ENCODE measurements at places on chromosomes 11 and 22. TPM values are rescaled to one million over a fixed set of nuclear protein-coding genes. Genes with fewer than 3 reads are reported as not detected.

GRCh38 chr11:13318498-13319295, 41.1 kb downstream of the BMAL1 start:
- no peak for DNase-seq

DNA sequence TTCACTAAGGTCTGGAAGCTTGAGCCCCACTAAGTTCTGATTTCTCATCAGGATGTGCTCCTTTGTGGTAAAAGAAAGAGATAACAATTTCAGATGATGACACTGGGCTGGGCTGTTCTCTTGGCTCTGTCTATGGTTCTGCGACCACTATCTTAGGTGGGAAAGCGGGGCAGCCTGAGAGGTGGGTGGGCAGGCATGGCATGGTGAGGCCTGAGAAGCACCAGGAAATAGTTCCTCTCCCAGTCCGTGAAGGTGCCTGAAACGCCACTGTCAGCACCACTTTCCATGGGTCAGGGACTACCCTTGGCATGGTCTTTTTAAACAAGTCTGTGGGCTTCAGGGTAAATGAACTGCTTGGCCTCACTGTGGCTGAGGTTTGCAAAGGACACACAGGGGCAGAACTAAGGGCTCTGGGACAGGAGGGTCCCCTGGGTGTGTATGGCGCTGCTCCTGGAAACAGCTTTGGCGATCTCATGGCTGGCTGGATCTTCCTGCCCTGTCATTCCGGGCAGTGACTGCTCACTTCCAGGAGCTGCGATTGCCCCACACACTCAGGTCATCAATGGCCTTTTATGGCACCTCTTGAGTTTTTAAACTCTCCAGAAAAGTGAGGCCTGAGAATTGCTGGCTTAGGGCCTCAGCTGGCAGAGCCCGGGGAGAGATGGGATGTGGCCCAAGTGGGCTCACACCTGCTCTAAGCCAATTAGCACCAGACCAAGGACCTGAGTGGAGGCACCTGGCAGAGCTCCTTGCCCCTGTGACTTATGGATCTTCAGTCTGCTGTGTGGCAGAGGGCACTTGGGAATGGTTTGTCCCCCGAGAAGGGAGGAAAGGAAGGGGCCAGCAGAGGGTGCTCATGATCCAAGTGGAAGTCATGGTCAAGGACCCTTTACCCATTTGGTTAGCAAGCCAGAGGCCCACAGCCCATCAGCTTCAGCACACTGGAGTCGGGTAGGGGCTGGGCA, 55.6 kb upstream of the LYVE1 start:
- DNase-seq, result no peak

- DNase-seq, result no peak
These were observed 1.0 kb downstream of the RASSF10 start for GRCh38 chr11:13009921-13010748.

GRCh38 chr11:123487157-123487744, 57.2 kb downstream of the GRAMD1B start:
- DNase-seq, result no peak

DNA sequence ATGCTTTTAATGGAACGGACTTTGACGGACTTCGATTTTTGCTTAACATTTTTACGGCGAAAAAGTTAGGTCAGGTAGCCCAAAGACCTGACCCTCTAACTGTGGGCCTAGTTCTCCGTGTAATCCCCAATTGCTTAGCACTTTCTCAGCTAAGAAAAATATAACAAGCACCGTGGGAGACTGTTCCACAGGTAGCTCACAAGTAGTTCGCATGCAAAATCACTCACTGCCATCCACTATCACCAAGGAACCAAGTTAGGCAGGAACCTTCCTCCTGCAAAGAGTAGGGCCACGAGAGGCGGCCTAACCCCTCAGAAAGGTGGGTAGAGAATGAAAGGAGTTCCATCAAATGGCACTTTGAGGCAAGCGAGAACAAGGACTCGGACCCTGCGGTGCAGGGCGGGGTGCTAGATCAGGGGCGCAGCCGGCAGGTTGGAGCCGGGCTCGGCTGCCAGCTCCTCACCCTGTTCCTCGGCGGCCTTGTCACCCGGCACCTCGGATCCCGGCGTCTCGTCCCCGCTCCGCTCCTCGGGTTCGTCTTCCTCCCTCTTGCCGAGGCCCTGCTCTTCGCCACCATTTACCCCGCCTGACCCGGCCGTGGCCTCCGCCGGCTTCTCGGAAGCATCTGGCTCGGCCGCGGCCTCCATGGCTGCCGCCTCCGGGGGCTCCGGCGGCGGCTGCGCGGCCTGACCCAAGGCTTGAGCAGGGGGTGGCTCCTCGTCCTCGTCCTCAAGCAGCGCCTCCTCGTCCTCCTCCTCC, 922 bp downstream of the HNRNPUL2 start:
- peak; percentile 70 for DNase-seq

DNA sequence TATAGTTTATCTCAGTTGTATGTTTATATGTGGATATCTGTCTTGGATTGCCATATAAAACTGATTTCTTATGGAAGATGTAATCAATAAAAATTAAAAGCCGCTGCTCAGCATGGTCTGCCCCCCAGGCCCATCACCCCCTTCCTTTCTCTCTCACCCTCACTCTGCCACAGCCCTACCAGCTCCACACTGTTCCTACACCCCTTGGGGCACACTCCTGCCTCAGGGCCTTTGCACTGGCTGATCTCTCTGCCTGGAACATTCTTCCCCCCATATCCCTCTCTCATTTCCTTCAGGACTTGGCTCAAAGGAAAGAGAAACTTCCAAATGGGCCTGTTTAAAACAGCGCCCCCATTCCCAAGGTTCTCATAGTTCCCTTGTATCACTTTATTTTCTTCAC, 63.1 kb downstream of the LRRC32 start:
- DNase-seq, result no peak

GRCh38 chr11:32466279-32466915, 31.1 kb upstream of the WT1 start:
- DNase-seq, result no peak

DNA sequence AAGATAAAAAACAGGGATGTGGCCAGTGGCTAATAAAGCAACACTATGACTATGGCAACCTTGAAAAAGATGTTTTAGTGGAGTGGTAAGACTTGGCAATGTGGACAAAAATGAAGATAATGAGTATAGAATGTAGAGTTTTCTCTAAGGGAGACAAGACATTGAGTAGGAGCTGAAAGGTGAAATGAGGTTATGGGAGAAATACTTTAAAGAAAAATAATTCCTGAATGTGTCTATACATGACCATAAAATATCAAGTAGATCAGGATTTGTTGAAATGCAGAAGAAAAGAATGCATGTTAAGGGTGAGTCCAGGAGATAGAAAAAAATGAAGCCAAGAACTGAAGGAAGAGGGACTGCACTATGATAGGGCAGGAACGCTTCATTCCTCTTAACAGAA, 101.6 kb upstream of the CARD18 start:
- DNase-seq, result no peak

DNA sequence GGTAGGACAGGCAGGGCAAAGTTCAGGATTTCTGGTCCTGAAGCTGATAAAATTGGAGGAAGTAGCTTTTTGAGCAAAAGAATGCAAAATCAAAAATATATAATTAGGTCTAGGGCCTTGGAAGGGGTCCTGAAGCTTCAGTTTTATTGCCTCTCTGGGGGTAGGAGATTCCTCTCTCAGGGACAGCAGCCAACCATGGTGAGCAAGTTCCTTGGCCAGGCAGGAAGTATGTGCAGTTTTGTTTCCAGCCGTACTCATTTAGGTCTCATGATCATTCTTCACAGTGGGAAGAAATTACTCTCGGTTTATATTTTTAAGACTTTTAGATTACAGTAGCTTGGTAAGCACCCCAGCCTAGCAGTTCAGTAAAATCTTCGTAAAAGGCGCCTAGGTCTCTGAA, 2.9 kb upstream of the RAB38 start:
- DNase-seq, result no peak

- DNase-seq, result no peak
These were observed 45.4 kb upstream of the YWHAH start for GRCh38 chr22:31898926-31899325.

DNA sequence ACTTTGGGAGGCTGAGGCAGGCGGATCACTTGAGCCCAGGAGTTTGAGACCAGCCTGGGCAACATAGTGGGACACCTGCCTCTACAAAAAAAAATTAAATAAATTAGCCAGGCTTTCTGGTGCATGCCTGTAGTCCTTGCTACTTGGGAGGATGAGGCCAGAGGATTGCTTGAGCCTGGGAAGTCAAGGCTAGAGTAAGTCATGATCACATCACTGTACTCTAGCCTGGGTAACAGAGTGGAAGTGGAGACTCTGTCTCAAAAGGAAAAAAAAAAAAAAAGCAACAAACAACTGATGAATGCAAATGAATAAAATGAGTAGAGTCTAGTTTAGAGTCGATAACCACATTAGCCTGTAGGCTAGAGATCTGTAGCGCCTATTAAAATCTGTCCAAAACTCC, 3.9 kb upstream of the BCL2L13 start:
- no peak for DNase-seq

GRCh38 chr11:122954455-122954854, 27.2 kb downstream of the BSX start:
- DNase-seq, result no peak

DNA sequence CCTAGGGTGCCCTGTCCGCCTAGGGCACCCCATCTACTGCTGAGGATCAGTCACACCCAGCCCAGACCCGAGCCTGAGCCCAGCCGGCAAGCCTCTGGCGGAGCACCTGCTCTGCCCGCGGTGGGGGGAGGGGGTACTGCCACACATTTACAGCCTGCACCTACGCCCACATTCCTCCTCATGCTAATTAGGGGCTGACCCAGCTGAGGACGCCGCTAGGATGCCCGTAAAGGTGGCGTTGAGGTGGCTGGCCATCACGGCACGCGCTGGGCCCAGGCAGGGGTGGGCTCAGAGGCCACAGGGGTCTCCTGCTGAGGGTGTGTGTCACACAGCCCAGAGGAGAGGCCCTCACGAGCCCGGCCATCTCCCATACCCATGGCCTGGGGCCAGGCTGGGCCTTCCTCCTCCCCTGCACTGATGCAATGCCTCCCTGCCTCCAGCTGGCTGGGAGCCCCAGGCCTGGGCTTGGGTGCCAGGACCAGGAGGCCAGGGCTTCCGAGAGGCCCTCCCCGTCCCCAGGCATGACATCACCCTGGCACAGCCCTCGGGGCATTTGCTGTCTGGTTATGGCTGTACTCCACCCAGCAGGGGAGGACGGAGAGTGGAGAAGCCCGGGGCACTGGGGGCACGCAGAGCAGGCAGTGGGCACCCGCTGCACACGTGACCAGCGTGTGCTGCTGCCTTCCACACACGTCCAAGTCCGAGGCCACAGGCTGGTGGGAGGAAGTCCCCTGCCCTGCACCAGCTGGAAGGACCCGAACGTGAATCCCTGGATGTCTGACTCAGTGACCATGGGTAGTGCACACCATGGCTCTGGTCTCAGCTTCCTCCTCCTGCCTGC, 12.7 kb downstream of the DUSP8 start:
- DNase-seq, result peak; percentile 92

DNA sequence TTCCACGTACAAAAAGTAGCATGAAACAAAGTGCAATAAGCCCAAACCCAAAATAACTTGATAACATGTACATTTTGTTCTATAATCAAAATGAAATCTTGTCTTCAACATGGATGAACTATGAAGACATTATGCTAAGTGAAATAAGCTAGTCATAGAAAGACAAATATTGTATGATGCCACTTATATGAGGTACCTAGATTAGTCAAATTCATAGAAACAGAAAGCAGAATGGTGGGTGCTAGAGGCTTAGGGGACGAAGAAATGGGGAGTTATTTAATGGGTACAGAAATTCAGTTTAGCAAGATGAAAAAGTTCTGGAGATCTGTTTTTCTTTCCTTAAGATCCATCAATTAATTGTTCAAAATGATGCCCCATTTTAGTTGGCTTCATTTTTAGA, 7.5 kb downstream of the PGM2L1 start:
- no peak for DNase-seq

DNA sequence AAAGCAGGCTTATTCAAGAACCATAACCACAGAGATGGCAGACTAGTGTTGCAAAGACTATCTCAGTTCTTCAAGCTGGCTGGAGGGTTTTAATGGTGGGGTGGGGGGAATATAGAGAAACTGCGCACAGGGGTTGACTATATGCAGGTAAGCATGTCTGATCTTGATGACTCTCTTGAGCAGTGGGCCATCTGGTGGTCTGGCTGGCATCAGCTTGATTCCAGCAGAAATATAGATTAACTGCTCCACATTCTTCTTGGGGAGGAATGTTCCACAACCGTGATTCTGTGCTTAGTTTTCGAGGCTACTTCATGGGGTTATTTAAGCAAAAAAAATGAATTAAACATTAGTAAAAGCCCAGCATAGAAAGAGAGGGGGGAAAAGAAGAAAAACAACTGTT, 158.8 kb upstream of the PGR start:
- no peak for DNase-seq

- DNase-seq, result peak; percentile 58
These were observed 33.1 kb downstream of the DDX10 start for GRCh38 chr11:108697872-108698473.

- no peak for DNase-seq
These were observed 5.6 kb downstream of the JAML start for GRCh38 chr11:118219244-118219643.

GRCh38 chr11:69864686-69865661, 45.8 kb upstream of the FGF3 start:
- DNase-seq, result no peak

DNA sequence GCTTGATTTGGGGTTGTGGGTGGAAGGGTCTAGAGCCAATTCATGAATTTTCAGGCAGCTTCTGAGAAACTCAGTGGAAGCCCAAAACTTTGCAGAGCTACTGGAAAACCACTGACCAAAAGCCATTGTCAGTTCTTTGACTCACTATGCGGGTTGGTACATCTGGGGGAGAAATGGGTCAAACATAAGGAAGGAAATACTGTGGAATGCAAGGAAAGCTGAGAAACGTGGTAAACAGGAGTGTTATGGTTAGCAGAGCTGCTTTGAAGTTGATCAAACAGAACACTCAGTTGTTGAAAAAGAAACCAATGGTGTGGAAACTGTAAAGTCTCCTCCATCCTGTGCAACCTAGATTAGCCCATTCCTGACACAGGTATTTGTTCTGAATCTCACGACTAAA, 6.3 kb upstream of the ABTB2 start:
- DNase-seq, result no peak

GRCh38 chr11:13216019-13216710, 61.4 kb upstream of the BMAL1 start:
- DNase-seq, result no peak

DNA sequence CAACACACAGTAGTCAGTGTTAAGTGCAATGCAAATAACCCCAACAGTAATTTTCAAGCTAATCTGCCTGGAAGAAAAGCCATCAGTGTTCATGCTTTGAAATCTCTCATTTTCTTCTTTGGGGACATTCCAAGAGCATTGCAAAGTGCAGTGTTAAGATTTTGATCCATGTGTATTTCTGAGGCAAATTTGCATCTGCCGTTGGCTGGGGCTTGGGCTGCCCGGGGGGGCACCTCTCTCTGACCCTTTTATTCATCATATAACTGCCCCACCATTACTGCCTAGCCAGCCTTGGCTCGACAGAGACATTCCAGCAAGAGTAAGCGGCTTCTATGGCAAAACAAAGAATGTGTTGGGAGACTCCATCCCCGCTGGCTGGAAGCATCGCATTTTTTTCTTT, 483.5 kb downstream of the BRD1 start:
- no peak for DNase-seq

- no peak for DNase-seq
These were observed 14.2 kb downstream of the SHANK3 start for GRCh38 chr22:50686794-50687193.

GRCh38 chr11:35850191-35850590, 93.7 kb upstream of the LDLRAD3 start:
- DNase-seq, result no peak

The SOX10 gene
- 1.0 TPM for total RNA-seq

The CARNS1 gene
- 1.3 TPM for total RNA-seq

The GRIA4 gene
- total RNA-seq, result not detected

The PGA3 gene
- not detected for total RNA-seq

The NAALAD2 gene
- 4.8 TPM for total RNA-seq

The CDC42EP1 gene
- 33.4 TPM for total RNA-seq

The APOL6 gene
- 37.2 TPM for total RNA-seq

The ALKBH3 gene
- total RNA-seq, result 39.0 TPM

The SNX32 gene
- total RNA-seq, result 2.6 TPM

Data from ureter (tissue), 1 donor.